ENCODE measurements at places on chromosomes 6 and 20.

DNA sequence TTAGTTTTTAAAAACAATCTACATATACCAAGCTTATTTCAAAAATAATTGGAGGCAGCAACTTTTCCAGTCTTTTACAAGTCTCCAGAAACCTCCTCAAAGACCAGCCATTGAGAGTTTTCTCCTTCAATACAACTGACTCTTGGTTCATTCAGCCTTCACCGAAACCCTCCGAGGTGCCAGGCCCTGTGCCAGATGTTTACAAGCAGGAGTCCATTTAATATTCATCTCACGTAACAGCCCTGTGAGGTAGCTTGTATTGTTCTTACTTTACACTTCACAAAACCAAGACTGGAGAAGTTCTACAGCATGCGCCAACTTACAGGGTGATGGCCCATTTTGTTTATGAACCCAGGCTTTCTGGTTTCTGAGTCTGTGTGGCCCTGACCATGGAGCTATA, 5.5 kb upstream of the NEDD9 start:
- no peak for DNase-seq

- no peak for DNase-seq
These were observed 280.9 kb downstream of the ZFAND3 start for GRCh38 chr6:38100380-38100779.

DNA sequence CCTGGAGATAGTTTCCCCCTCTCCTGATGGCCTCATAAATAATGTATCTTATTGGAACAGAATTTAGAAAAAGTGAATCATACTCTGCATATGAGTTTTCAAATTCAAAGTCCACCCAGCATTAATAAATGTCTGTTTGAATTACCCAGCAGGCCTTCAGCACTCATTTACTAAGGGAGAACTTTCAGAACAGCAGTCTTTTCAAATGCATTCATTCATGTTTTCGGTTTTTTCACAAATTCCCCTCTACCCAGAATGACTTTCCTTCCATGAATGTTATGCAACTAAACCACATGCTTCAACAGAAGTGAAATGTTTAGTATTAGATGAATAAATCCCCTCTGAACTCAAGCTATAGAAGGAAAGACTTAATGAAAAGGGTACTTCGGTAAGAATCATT, 92.4 kb downstream of the RTN4IP1 start:
- DNase-seq = no peak

DNA sequence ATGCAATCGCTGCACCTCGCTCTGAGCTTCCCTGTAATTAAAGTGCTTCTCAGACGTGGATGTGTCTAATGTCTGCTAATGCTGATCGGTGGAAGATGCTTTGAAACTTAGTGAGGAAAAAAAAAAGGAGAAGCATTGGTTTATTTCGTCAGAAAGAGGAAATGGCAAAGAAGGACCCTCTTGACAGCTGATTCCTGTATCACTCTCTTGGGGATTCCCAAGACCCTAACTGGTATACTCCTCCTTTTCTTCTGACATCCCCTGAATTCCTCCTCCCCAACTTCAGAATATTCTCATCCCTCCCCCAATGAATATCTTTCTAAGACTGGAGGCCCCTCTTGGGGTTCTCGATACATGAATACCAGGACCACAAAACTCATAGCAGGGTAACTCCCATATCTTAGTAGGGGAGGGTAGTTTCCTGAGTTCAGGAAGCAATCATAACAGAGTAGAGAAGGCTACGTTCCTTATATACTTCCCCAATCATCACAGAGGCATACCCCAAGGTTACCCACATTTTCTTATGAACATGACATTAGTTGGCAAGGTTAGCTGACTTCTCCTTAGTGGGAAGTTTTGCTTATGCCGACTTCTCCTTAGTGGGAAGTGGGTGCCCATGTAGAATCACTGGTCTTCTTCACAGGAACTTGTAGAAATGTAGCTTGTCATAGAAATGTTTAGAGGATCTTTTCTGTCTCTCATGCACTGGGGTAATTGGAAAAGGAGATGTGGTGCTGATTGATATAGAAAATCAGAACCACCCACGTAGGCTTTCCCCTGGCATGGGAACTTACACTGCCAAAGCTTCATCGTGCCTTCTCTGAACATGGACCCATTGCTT, 63.8 kb upstream of the ATXN1 start:
- DNase-seq = no peak

- no peak for DNase-seq
These were observed 151.0 kb upstream of the INSM1 start for GRCh38 chr20:20216941-20217340.

DNA sequence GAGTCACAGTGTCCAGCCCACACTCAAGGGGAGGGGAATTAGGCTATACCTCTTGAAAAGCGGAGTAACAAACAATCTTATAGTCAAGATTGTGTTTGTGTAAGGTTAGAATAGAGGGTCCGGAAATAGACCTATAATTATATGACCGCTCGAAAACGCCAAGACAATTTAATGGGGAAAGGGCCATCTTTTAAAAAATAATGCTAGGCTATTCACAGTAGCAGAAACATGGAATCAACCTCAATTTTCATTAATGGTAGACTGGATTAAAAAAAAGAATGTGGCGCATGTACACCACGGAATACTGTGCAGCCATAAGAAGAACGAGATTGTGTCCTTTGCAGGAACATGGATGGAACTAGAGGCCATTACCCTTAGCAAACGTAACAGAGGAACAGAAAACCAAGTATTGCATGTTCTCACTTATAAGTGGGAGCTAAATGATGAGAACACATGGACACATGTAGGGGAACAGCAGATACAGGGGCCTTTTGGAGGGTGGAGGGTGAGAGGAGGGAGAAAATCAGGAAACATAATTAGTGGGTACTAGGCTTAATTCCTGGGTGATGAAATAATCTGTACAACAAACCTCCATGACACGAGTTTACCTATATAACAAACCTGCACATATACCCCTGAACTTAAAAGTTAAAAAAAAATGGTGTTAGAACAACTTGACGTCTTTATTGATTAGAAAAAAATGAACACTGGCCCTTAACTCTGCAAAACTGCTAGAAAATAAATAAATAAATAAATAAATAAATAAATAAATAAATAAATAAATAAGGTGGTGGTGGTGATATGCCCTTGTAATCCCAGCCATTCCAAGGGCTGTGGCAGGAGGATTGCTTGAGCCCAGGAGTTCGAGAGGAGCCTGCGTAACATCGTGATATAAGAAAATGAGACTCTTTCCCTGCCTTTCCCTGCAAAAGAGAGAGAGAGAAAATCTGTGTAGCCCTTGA, 30.3 kb downstream of the TOP1 start:
- DNase-seq = no peak

DNA sequence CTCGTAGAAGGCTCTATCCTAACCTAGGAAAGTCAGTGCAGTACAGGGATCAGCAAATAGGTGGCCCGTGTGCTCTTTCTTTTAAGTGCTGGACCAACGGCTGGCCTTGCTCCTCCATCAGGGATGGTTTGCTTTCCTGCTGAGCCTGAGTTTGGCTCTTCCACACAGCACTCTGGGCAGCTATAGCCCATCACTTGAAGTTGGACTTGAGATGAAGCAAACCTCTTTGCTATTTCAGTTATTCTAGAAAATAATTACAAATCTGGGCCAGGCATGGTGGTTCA, 66.9 kb upstream of the KCNK16 start:
- no peak for DNase-seq

DNA sequence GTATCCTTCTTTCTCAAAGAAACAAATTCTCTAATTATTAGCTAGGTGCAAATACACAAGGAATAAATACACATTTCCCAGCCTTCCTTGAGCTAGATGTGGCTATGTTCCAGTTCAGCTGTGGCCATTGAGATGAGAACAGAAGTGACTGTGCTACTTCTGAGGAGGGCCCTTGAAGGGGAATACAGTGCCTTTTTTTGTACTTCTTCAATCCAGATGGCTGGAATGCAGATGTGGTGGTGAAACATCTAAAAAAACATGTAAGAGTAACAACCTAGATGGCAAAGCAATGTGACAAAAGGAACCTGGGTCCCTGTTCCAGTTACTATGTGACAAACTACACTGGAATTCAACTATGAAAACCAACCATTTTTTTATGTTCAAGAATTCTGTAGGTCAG, 115.4 kb upstream of the DST start:
- DNase-seq = no peak

- no peak for DNase-seq
These were observed 30.3 kb upstream of the TMEM217 start for GRCh38 chr6:37288247-37288646.

DNA sequence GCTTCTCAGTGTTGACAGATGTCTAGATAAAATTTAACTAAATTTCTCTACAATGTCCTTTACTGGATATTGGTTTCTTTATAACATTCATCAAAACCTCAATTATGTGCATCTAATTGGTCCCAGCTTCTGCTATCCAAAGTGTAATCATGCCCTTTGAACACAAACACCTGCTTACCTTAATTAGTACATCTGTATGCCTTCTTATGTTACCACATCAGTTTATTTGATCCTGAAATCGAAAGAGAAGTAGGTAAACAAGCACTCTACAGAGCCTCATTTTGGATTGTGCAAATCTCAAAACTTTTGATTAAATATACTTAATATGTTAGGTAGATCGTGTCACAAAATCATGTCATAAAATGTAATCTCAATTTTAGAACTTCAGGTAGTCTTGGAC, 36.5 kb downstream of the TAB2 start:
- DNase-seq = no peak

DNA sequence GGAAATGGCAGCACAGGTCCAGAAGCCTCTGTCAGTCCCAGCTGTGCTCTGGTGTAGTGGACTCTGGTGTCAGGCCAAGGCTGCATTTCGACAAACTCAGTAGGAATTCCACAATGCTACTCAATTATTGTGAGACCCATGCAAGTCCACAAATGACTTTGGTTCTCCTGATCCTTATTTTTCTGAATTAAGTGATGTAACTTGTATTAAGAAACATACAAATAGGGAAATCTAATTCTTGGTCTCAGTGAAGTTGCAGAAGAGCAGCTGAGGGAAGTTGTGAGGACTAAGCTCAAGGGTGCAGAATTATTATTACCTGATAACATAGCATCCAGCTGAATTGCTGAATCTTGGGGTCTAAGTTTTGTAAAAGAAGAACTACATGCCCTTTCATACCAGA, 116.8 kb downstream of the MAFB start:
- DNase-seq = no peak

GRCh38 chr20:20022498-20022897, 5.3 kb downstream of the NAA20 start:
- DNase-seq = no peak

DNA sequence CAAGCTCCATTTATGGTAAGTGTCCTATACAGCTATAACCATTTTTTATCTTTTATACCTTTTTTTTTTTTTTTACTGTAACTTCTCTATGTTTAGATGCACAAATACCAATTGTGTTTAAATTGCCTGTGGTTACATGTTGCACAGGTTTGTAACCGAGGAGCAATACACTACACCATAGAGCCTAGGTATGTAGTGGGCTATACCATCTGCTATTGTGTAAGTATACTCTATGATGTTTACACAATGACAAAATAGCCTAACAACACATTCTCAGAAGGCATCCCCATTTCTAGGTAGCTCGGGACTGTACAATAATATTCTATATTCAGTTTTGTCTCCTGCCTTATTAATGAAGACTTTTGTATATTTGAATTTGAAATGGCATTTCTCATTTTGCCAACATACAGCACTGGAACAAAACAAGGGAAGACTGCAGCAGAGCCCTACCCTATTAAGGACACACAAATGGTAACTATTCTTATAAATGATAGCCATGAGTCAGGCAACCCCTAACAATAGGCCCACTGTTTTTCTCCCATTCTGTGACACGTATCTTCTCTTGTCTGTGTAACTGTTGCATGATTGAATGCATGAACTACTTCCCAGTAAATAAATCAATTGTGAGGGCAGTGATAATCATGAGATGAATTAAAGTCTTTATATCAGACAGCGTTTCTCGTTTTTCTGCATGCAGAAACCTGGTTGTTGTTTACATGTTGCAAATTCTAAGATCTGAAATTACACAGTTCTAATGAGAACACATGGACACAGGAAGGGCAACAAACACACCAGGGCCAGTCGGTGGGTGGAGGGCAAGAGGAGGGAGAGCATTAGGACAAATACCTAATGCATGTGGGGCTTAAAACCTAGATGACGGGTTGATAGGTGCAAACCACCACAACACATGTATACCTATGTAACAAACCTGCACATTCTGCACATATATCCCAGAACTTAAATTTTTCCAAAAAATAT, 173.9 kb downstream of the EPM2A start:
- DNase-seq = no peak

GRCh38 chr6:165577556-165577955, 85.5 kb downstream of the PDE10A start:
- no peak for DNase-seq

- no peak for DNase-seq
These were observed 51.2 kb upstream of the FRMD1 start for GRCh38 chr6:168130168-168130696.

GRCh38 chr6:15593798-15594197, 69.0 kb downstream of the DTNBP1 start:
- no peak for DNase-seq

- DNase-seq = no peak
These were observed 66.9 kb upstream of the PRL start for GRCh38 chr6:22363714-22364239.

- no peak for DNase-seq
These were observed 222.7 kb upstream of the OPRM1 start for GRCh38 chr6:153816366-153816765.

- DNase-seq = no peak
These were observed 107.9 kb upstream of the FLRT3 start for GRCh38 chr20:14445310-14445709.

- DNase-seq = no peak
These were observed 645 bp downstream of the DDX39B start for GRCh38 chr6:31541059-31541657.

DNA sequence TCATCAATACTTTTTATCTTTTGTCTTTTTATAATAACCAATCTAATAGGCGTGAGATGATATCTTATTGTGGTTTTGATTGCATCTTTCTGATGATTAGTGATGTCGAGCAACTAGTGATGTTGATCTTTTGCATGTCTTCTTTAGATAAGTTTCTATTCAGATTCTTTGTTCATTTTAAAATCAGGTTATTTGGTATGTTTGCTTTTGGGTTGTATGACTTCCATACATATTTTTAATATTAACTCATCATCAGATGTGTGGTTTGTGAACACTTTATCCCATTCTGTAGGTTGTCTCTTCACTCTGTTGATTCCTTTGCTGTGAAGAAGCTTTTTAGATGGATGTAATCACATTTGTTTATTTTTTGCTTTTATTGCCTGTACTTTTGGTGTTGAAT, 295.8 kb downstream of the BCKDHB start:
- DNase-seq = no peak

GRCh38 chr6:116966675-116967576, 89.9 kb downstream of the RFX6 start:
- DNase-seq = no peak

- peak; percentile 38 for DNase-seq
These were observed 106.7 kb upstream of the IYD start for GRCh38 chr6:150261997-150262697.

DNA sequence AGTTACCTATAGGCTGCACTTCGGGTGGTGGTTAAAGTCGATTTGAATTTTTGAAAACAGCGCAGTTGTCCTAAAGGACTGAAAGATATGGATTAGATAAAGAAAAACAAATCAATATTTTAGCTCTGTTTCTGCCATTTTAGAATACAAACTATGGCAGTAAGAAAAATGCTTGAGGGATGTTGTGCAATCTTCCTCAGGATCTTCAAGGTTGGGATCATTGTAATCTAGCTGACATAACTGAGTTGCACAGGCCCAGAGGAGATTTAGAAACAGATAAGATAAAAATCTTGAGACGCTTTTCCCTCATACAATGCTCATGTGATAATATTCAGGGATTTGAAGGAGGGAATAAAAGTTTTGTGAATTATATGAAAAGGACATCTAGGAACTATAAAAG, 926 bp downstream of the PEX3 start:
- no peak for DNase-seq

- no peak for DNase-seq
These were observed 16.6 kb upstream of the GSTA1 start for GRCh38 chr6:52820198-52820597.
